Adipocyte (in vitro differentiated cells): ENCODE measurements at places on chromosomes 11 and 22.

DNA sequence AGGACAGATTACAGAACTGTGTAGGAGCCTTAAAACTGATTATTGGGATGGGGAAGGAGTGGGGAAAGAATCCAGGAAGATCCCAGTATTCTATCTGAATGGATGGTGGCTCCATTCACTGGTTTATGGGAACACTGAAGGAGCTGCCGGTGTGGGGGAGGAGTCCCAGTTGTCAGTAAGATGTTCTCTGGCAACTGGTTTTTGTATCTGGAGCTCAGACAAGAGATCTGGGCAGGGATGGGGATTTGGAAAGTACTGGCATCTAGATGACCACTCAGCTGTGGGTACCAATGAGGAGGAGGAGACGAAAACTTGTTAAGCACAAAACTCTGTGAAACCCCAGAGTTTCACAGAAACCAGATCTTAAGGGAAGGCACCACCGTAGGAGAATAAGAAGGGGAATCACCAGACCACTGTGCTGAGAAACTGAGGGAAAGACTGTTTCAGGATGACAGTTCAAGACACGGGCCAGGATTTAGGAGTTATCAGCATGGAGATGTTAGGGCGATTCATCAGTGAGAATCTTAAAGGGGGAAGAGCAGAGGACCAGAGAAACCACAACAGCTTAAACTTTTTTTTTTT is 28.1 kb downstream of the LDLRAD3 start:
- no peak for DNase-seq

GRCh38 chr11:121421149-121421901 is 30.8 kb upstream of the SORL1 start:
- no peak for DNase-seq

DNA sequence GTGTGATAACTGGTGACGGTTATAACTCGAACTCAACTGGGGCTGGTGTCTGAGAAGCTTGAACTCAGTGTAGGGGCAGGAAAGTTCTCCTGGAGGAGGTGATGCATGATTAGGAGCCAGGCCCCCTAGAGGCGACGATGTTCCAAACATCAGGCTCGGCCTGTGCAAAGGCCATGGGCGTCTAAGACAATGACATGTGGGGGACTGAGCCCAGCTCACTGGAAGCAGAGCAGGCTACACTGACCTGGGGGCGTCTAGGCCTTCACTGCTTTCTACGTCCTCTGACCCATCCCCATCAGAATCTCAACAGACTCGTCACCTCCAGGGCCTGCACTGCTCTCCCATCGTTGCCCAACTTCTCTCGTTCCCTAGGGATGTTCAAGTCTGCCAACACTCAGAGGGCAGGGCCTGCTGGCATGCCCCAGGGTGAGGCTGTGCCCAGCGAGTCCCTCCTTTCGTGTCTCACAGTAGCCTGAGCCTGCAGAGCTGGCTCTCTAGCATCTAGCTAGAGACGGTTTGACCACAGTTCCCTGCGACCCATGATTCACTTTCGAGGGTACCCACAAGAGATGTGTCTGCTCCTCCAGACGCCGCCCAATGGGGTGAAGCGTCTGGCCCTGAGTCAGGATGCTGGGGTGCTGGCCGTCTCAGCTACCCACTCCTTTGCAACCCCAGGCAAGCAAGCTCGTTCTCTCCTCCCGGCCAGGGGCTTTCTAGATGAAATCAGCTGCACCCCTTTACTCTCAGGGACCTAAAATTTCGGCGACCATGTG is 1.1 kb upstream of the ATG16L2 start:
- peak; percentile 71 for DNase-seq

- DNase-seq: no peak
These were observed 686.1 kb downstream of the TBC1D22A start for GRCh38 chr22:47448231-47449223.

DNA sequence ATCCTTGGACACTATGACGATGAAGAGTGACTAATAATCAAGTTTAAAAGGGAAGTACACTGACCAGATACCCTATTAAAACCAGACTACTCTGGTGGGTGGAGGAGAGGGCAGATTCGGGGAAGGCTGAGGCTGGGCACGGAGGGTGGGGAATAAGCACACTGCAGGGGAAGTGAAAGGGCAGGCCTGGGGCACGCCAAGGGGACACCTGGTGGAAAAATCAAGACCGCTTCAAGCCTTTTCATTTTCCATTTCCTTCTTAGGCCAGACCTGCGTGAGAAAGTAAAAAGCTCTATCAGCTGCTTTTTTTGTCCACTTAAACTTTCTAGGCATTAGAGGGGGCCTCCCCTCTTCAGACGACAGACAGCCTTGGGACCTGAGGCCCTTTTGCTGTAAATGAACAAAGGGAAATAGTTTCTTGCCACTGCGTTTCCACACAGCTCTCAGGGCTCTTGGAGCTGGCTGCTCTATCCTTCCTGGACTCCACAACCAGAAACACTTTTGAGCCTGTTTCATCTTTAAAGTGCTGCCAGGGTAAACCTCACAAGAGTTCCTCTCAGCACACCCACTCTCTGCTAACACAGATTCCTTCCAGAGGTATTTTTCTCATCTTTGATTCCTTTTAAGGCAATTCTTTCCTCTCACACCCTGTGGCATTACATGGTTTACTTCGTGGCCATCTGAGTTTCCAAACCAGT is 25.0 kb upstream of the SERPIND1 start:
- DNase-seq: no peak

- no peak for DNase-seq
These were observed 309.5 kb downstream of the CTTN start for GRCh38 chr11:70707821-70708220.

GRCh38 chr11:61297746-61298145 is 2.6 kb upstream of the VWCE start:
- DNase-seq: peak; percentile 86

GRCh38 chr22:43994006-43994405 is 30.1 kb upstream of the PARVB start:
- DNase-seq: no peak

- no peak for DNase-seq
These were observed 268.6 kb upstream of the PDGFD start for GRCh38 chr11:104432526-104432925.

- no peak for DNase-seq
These were observed 4.1 kb downstream of the SLC22A25 start for GRCh38 chr11:63239254-63239653.

DNA sequence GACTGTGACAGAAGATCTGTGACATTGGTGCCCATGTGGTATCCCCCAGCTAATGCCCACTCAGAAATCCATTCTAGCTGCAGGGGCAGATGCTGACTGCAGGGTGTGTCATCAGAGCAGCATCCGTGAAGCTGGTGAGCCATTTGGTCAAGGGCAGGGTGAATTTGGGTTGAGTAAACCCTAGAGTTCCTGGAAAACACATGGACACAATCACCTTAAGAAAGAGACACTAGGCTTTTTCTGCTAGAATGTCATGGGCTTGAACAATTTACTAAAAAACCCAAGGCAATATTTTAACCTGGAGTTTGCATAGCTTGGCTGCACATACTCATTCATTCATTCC is 100.0 kb downstream of the ADAMTS15 start:
- DNase-seq: no peak

- no peak for DNase-seq
These were observed 4.1 kb downstream of the CCDC188 start for GRCh38 chr22:20146777-20147176.

- DNase-seq: no peak
These were observed 28.8 kb upstream of the CCDC188 start for GRCh38 chr22:20179455-20180244.

DNA sequence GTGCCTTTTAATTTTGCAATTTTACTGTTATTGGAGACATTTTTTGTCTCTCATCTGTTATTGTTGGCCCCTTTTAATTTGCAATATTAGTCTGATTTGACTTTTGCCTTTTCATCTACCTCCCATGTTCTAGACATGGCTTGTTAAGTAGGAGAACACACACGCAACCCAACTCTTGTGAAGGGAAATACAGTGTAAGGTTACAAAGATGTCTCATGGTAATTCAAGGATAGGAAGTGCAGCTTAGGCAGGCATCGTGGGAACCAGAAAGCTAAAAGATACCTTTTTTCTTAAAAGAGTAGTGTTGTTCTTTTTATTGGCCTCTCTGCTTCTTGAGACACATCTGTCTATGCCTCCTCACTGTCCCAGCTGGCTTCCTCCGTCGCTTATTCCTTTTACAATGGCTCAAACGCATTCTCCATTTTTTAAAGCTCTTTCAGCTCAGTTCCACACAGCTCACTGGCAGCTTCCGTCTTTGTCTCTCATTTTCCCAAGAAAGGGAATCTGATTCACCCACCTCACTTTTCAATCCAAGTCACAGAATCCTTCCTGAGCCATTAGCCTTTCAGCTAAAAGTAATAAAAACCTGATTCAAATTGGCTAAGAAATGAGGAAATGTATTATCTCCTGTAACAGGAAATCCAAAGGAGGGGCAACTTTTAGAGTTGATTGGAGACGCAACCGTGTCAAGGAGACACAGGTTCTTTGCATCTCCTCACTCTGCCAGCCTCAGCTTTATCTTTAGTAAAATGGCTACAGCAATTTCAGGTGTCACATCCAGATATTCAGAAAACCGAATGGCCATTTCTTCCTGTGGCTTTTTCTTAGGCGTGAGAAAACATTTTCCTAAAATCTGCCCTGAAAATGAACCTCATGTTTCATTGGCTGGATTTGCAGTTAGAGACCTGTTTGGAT is 57.2 kb downstream of the SIK2 start:
- DNase-seq: no peak

- peak; percentile 17 for DNase-seq
These were observed 2.8 kb downstream of the ROBO4 start for GRCh38 chr11:124894606-124895430.

GRCh38 chr11:41237382-41237781 is 222.1 kb downstream of the LRRC4C start:
- no peak for DNase-seq

DNA sequence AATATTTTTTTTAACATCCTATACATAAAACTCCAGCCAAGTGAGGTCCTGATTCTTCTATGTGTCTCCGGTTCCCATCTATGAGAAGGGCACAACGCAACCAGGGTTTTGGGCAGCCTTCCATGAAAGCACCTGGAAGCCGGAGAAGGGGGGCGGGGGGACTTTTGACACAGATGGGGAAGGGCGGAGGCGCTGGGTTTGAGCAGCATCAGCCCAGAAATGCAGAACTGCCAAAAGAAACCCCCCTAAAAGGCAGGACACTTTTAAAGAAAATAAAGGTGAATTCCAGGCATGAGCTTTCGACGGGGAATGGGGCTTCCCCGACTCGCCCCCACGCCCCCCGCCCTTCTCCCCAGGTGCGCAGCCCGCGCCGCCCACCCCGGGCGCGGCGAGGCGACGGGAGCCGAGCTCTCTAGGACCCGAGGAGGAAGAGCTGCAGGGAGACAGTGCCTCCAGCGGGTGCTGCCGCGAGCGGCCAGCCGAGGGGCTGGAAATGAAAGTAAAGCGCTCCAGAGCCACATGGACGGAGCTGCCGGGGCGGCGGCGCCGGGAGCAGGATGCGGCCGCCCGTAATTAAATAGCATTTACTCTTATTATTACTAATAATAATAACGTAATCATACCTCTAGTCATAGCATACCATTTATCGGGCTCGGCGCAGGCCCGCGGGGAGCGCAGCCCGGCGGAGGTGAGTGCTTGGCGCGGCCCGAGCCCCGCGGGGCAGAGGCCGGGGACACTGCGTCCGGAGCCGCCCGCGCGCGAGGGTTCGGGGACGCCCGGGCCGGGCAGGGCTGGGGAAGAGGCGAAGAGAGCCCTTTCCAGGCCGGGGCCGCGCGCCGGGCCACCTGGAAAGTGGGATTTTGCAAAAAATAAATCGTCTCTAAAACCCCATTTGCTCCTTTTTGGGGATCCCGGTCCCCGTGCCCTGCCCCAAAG is at the start of gene ZC3H7B:
TSS of gene ZC3H7B (plus strand) at position 441 of the 936 bp plus-strand sequence. CDS start 19,136 bp downstream, outside the sequence.
- DNase-seq: peak; percentile 95

DNA sequence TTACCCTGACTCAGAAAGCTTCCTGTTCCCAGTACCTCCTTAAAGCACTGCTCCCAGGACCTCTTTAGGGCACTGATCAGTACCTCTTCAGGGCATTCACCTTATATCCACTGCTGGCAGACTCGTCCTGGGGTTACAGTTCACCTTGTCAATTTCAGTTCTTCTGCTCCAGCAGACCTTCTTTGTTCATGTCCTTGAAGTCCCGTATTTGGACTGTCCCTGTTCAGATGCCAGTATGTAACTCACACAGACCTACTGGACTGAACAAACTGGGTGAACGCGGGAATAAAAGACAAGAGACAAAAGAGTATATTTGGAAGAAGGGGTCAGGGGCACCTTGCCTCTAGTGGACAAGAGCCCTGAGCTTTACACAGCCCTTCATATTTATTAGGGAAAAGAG is 31.8 kb upstream of the NCAM1 start:
- no peak for DNase-seq

DNA sequence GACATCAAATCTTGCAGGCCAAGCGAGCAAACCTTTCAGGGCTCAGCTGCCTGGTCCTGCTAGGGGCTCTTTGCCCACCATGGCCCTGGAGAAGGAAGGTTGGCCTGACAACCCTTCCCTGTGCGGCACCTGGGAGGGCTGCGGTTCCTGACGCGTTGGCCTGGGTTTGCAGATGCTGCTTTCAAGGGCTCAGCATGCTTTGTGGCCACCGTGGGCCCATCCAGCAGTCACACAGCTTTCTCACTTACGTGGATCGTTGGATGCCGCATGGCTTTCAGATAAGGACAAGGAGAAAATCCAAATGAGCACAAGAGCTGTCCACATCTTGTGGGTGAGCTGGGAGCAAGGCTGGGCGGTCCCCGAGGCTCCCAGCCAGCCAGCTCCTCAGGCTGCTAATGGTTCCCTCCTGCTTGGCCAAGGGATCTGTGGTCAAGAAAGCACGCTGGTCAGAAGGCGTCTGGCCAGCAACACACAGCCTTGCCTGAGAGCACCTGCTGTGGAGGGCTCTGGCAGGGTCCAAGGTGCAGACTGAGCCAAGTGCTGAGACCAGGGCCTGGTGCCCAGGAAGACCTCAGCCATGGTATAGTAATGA is 8.2 kb downstream of the C11orf24 start:
- DNase-seq: no peak

GRCh38 chr11:45285930-45286632 is at the start of gene SYT13:
SYT13 (minus strand) TSS chr11:45286341; CDS start chr11:45286207, 134 bp downstream.
- peak; percentile 6 for DNase-seq

DNA sequence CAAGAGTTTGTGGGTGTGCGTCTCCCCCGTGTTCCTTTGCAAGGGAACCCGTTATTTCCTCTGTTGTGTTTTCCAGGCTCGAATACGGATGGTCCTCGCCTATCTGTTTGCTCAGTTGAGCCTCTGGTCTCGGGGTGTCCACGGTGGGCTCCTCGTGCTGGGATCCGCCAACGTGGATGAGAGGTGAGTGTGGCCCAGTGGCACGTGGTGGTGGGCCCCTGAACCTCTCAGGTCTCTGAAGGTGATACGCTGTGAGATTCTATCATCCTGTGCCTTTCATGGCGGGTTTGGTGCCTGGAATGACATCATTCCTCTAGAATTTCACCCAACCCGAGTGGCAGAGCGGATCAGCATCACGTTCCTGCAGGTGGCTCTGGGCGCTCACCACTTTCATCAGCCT is 32.5 kb downstream of the NADSYN1 start:
- no peak for DNase-seq

DNA sequence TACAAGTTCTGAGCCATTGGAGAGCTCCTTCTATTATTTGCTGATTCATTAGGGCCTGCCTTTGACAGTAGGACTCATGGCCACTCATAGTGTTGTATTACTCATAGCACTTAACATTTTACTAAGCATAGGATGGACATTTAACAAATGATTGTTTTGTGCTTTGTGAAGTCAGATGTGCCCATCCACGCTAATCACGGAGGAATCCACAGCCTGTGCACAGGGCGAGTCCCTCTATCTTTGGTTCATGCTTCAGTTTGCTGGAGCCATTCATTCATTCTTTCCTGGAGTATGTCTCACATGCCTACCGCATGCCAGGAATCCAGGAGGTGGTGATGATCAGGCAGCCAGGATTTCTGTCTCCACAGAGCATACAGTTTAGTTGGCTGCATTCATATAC is 254.1 kb downstream of the NTM start:
- no peak for DNase-seq
